SW480 (cell line): ENCODE measurements at places on chromosomes 12 and 14.

DNA sequence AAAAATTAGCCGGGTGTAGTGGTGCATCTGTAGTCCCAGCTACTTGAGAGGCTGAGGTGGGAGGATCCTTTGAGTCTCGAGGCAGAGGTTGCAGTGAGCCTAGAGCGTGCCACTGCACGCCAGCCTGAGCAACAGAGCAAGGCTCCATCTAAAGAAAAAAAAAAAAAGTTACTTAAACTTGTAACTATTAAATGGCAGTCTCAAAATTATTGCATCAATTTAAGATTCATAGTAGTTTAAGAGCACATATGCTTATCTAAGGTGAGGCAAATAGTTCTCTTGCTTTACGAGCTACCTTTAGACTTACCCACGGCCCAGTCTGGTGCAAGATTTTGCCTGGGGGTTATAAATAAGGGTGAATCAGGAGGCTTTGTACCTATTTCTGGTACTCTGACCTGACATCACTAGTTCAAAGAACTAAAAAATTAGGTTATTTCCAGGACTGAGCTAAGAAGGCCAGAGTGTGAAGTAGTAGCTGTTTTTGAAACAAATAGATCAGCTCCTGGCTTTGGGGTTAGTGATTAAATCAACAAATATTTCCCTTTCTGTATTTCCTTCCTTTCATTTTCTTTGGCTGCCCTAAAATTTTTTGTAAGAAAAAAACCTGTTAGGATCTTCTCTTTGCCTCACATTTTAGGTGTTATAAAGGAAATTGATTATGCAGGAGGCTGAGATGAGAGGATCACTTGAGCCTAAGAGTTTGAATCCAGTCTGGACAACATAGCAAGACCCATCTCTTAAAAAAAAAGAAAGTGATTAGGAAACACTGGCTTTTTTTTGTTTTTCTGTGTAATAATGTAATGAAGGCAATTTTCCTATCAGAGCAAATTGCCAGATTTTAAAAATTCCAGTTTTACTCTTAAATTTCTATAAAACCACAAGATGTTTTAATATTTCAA lies 3.6 kb downstream of the MGAT2 start:
- no peak for DNase-seq

DNA sequence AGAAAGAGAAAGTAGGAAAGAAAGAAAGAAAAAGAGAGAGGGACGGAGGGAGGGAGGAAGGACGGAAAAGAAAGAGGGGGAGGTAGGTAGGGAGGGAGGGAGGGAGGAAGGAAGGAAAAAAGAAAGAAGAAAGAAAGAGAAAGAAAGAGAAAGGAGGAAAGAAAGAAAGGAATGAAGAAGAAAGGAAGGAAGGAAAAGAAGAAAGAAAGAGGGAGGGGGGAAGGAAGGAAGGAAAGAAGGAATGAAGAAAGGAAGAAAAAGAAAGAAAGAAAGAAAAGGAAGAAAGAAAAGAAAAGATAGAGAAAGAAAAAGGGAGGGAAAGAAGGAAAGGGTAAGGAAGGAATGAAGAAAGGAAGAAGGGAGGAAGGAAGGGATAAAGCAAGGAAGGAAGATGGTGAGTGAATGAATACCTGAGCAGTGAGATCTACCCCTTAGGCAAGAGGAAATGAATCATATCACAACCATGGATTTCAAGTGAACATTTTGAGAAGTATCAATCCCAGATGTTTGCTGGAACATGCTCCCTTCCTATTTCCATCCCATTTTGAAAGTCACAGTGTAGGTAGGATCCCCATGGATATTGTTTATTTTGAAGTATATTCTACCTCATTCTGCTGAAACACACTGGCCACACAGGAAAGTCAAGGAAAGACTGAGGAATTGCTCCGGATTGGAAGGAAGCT lies 639.4 kb upstream of the TBX3 start:
- no peak for DNase-seq

DNA sequence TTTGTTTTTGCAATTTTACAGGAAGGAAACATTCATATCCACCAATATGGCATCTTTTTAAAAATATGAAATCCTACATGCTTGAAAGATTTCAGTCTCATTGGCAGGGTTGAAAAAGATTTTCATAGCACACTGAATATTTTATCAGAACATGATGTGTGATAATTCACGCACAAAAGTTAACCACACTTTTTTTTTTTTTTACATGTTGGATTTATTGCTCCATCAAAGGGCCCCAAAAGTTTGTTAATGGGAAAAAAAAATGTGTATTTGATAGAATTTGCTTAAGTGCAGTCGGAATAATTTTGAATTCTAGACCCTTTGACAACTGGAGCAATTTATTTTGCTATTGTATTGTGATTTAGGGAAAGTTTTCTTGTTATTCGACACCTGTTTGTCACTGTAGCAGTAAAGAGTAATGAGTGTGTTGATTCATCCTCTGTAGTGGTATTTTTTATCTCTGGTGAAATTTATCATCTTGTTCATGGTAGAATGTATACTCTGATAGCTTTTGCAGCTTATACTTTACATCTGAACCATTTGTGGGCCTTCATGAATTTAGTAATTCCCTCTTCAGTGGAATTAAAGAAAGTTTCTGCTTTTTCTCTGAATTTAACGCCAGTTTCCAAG lies 1.1 kb downstream of the EML1 start:
- DNase-seq = no peak

GRCh38 chr14:42420071-42420470 lies 813.4 kb downstream of the LRFN5 start:
- no peak for DNase-seq

DNA sequence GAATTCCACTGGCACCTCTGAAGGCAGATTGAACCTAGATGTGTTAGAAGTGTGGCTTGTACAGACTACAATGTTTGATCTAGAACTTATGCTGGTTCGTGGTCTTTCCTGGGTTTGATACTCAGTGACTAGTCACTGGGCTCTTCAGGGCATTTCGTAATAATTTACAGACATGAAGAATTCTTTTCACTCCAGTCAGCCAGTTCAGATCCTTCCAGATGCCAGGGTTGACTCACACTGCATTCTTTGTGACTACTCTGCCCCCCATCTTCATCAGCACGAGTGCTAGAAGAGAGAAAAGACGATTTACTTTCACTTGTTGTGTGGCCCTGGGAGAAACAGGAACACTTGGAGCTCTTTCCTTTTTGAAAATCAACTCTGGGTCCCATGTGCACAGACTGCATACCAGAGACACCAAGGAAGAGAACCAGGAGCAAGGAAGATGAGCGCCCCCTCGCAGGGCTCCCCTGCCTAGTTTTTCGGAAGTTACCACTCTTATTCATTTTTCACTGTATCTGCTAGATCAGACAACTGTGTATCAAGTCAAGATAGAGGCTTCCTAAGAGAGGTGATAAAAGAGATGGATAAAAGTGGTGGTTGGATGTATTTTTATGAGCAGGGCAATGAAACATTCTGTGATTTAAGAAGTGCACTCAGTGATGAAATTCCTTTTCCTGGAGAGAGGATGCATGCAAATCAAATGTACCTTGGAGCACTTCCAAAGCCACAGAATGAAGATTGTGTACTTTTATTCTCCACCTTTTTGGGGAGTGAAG lies 33.5 kb upstream of the EVL start:
- DNase-seq = peak; percentile 72

GRCh38 chr14:96204151-96205058 lies at the start of gene BDKRB2:
Gene BDKRB2 (plus strand): TSS chr14:96204839. CDS start chr14:96237108, 32,269 bp downstream.
- DNase-seq = peak; percentile 89

GRCh38 chr14:21019366-21019765 lies 5.5 kb downstream of the NDRG2 start:
- no peak for DNase-seq

- DNase-seq = no peak
These were observed 189.7 kb downstream of the TTC7B start for GRCh38 chr14:90626550-90626949.
